ENCODE measurements at places on chromosomes 2 and 18. TPM values are rescaled to one million over a fixed set of nuclear protein-coding genes. Genes with fewer than 3 reads are reported as not detected.

WDR7 gene
- 24.7 TPM for total RNA-seq

VWA3B gene
- total RNA-seq = 0.07 TPM

CFC1 gene
- total RNA-seq = not detected

ERBB4 gene
- not detected for total RNA-seq

IL1B gene
- total RNA-seq = 257 TPM

CTDSP1 gene
- 43.6 TPM for total RNA-seq

SLC25A52 gene
- under 0.01 TPM for total RNA-seq

DPYSL5 gene
- total RNA-seq = not detected

APCDD1 gene
- not detected for total RNA-seq

IL36G gene
- total RNA-seq = 2.6 TPM

MARCHF4 gene
- total RNA-seq = under 0.01 TPM

TMEM198 gene
- 0.36 TPM for total RNA-seq
